ENCODE measurements at places on chromosomes 2 and 18.

DNA sequence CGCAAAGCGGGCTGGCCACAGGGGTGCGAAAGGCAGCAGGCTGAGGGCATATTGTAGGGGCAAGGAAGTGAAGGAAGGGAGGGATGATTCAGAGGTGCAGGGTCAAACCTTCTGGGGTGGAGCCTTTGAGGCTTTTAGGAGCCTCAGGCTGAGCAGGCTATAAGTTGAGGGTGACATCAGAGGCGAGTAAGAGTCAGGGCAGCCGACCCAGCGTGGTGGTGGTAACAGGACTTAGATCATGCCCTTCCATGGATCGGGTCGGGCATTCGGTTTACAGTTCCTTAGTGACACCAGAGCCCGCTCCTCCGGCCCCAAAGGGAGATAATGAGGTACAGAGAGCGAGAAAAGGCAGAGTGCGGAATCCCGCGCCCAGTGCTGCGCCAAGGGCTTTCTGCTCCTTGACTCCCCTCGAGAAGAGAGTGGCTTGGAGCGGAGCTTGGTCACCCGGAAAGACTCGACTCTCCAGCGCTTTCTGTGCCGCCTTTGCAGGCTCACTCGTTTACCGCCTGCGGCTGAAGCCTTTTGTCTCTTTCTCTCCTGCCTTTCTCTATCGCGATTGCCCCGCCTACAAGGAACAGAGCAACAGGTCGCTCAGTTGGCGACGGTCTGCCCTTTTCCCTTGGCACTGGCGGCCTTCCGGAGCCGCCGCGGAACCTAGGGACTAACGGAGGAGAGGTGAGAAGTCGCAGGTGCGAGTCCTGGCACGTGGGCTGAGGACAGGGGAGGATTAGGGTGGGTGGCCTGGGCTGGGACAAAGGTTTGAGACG lies 720 bp downstream of the LBX2 start:
- no peak for DNase-seq

DNA sequence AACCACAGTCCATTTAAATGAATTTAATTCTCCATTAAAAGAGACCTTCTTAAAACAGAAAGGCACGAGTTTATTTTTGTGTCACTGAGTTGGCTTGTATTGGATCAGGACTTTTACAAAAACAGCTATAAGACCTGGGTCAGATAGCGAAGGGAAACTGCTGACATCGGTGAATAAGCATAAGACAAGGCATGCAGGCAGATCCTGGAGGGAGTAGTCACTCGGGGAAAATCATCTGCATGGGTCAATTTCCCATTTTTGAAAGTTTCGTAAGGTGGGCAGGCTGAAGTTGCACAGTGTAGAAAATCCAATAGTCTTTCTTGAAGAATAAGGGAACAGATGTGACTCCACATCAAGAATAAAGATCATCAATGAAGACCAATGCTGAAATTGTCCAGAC lies 12.9 kb downstream of the IL36B start:
- DNase-seq = no peak

GRCh38 chr18:58046794-58047555 lies 2.9 kb downstream of the NEDD4L start:
- no peak for DNase-seq

- DNase-seq = no peak
These were observed 73.3 kb upstream of the FSIP2 start for GRCh38 chr2:185665251-185665814.

DNA sequence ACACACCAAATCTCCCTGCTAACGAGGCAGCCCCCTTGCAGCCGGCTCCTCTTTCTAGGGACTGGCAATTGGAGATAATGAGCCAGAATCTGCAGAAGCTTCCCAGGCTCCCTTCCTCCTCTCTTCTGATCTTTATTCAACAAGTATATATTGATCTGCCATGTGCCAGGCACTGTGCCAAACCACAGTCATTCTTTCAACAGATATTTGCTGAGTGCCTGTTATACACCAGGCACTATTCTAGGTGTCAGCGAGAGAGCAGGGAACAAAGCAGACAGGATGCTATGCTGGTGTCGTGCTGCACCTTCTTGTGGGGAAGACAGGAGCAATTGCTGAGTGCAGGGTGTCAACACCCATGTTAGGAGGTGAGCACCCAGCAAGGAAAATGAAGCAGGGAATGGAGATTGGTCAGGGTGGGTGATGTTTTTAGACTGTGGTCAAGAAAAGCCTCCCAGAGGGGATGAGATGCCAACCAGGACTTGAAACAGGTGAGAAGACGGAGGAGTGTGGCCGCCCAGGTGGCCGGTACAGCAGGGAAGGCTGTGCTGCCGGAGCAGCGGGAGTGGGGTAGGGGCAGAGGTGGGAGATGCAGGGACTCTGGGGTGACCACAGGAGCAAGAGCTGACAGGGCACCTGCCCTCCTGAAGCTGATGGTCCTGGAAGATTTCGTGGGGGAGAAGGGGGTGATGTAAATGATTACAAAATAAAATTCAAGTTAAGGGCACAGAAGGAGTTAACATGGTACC lies 307.6 kb upstream of the RAB12 start:
- DNase-seq = no peak

- DNase-seq = no peak
These were observed 132.0 kb downstream of the INHBB start for GRCh38 chr2:120477831-120478481.

GRCh38 chr2:10554961-10555809 lies 107.1 kb upstream of the ODC1 start:
- DNase-seq = no peak

GRCh38 chr2:33528441-33528950 lies 52.0 kb downstream of the RASGRP3 start:
- DNase-seq = no peak

- DNase-seq = no peak
These were observed 9.5 kb downstream of the COPS7B start for GRCh38 chr2:231795525-231796327.

GRCh38 chr18:34744569-34744968 lies 34.5 kb downstream of the DTNA start:
- no peak for DNase-seq

GRCh38 chr2:46550686-46551404 lies 71.5 kb downstream of the TMEM247 start:
- no peak for DNase-seq

DNA sequence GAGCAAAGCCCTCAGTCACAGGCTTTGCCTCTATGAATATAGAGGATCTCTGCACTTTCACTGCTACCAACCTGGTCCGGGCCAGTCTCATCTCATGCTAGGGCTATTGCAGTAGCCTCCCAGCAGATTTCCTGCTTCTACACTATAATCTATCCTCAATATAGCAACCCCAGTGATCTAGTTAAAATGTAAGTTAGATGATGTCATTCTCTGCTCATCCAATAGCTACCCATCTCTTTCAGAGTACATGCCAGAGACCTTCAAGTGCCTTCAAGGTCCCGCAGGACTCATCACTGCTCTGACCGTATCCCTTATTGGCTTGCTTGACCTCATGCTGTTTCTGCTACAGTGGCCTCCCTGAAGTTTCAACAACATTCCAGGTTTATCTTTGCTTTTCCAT lies 186.3 kb downstream of the LOXHD1 start:
- DNase-seq = no peak

DNA sequence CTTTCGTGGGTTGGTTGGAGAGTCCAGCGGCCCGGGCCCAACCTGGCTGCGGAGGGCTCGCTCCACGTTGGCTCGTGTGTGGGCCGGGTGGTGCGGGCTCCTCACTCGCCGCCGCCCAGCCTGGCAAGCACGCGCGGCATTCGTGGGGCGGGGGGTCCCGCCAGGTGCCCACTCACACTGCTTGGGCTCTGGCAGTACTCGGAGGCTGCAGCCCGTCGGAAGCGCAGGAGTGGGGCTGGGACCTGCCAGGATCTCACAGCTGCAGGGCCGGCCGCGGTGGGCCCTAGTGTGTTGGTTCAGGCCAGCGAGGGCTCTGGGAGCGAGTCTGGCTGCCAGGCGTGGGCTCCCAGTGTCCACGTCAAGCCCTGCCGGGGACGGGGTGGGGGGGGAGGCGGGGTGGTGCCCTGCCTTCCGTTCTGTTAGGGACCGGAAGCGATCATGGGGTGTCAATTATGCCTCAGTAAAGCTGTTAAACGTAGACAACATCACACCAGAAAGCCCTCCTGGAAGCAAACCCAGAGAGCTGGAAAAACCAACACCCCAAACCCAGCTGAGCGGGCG lies 1.0 kb upstream of the HS6ST1 start:
- DNase-seq = no peak
